ELR (cell line): ENCODE measurements at places on chromosomes 6 and 20.
A peak's percentile ranks its signal among the peaks of the same experiment; 100 is the strongest.

DNA sequence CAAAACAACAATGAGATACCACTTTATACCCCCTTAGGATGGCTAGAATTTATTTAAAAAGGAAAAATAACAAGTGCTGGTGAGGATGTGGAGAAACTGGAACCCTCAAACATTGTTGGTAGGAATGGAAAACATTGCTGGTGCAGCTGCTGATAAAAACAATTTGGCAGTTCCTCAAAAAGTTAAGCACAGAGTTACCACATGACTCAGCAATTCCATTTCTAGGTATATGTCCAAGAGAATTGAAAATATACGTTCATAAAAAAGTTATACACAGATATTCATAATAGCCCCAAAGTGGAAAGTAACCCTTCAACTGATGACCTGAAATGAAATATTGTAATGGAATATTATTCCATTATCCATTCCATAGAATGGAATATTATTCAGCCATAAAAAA, 55.0 kb downstream of the CD83 start:
- no peak for DNase-seq

DNA sequence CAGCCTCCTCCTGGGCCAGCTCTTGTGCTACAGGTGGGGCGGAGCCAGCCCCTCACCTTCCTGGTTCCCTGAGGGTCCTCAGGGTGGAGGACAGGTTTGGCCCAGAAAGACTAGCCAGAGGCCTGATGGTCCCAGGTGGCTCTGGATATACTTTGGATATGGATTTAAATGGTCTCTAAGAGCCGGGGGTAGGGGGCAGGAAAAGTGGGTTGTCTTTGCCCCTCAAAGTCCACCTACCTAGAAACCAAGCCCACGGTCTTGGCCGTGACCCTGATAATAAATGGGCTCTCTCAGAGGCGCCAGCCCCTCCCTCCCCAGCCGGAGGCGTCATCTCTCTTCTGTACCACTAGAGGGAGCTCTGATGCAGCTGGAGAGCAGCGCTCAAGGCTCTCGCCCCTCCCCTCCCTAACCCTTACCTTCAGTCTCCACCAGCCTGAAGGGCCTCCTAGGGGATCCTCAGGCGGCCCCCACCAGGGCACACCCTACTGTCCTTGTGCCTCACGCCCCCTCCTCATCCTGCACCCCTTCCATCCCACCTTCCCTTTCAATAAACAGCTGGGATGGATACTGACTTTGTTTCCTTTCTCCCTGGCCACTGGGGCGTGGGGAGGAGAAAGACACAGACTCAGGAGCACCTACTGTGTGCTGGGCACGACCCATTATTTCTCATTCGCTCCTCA, 7.5 kb downstream of the NRSN2 start:
- DNase-seq = peak; percentile 83

- DNase-seq = no peak
Observed at GRCh38 chr6:27149150-27149549, 98.4 kb upstream of the PRSS16 start.

DNA sequence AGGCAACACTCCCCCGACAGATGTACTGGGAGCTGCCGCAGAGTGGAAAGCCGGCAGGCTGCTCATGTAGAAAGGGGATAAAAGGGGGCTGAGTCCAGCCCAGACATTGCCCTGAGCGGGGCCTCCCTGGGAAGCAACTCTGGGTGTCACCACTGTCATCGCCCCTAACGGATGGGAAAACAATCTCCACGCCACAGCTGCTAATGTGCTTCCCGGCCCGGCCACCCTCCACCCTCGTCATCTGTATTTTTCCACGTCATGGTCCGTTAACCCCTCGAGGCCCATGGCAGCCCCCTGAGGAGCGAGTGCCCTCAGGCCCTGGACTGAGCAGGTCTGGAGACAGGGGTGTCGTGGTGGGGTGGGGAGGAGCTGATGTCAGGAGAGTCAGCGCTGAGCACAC, 227.4 kb downstream of the DLL1 start:
- DNase-seq = no peak

- DNase-seq = peak; percentile 80
Observed at GRCh38 chr6:25138233-25138933, 140.8 kb upstream of the CARMIL1 start.

DNA sequence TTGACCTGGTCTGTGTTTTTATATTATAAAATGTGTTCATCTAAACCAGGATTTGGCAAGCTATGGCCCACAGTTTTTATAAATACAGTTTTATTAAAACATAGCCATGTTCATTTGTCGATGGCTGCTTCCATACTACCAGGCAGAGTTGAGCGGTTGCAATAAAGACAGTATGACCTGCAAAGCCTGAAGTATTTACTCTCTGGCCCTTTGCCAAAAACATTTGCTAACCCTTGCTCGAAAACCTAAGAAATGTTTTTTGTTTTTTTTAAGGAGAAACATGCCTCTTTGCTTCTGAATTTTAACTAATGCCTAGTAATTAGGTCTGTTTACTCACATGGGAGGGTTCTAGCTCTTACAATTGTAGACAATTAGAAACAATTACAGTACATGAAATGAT, 67.4 kb upstream of the SMIM28 start:
- DNase-seq = no peak

DNA sequence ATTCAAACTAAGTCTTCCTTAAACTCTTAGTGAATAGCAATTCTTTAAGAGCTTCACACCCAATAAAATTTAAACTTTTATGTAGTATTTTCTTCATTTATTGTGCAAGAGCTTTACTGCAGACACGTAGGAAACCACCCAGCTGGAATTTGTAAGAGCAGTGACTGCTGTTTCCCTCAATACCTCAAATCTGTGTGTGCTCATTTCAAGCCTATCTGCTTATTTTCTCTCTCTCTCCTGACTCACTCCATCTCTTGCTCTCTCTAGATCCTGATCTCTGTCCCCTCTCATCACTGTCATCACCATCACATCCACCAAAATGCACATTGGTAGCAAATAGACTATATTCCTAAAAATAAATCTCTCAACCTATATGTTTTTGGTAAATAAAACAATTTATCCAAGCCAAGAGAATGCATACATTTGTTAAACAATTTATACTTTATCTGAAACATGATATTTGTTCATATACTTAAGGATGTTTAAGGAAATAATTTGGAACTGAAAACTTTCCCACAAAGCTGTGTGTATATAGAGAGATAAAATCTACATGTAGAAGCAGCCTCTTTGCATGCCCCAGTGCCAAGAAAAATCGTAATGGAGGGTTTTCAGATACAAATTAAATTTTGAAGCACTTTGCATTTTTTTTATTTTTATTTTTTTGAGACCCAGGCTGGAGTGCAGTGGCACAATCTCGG, 273.0 kb downstream of the TFAP2A start:
- DNase-seq = peak; percentile 16

GRCh38 chr6:113558431-113558830, 298.7 kb upstream of the MARCKS start:
- DNase-seq = no peak

GRCh38 chr6:52557389-52558265, 19.2 kb downstream of the TRAM2 start:
- no peak for DNase-seq

GRCh38 chr6:17865798-17866725, 121.4 kb downstream of the KIF13A start:
- peak; percentile 100 for DNase-seq

DNA sequence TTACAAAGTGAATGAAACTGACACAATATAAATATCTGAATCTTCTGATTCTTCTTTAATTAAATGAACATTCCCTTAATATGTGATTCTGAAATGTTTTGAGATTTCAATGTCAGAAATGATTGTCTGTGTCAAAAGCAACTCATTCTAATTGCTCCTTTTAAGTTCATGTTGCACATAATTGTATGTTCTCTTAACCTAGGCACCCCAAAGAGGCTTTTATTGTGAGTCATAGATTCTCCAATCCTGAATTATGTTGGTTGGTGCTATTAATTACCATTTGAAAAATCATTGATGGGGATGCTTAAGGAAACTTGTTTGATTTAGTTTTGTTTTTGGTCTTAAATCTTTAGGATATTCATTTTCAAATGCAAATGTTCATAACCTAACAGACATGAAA, 829.7 kb upstream of the CITED2 start:
- peak; percentile 51 for DNase-seq

GRCh38 chr20:62655282-62656196, 13.2 kb downstream of the SLCO4A1 start:
- DNase-seq = no peak

DNA sequence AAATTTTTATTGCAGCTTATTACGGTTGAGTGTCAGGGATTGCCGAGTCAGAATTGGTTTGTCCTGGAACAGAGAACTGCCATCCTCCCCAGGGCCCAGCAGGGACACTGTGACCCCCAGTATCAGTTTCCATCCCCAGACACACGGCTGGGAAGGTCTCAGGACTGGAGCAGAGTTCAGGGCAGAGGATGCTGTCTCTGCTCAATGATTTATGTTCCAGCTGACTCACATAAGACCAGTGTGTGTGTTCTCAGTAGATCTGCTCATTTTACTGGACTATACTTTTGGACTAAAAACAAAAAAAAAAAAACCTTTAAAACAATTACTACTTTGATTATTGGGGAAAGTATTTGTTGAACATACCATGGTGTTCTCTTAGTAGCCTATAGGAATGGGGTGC, 44.2 kb downstream of the FNDC1 start:
- DNase-seq = peak; percentile 13

DNA sequence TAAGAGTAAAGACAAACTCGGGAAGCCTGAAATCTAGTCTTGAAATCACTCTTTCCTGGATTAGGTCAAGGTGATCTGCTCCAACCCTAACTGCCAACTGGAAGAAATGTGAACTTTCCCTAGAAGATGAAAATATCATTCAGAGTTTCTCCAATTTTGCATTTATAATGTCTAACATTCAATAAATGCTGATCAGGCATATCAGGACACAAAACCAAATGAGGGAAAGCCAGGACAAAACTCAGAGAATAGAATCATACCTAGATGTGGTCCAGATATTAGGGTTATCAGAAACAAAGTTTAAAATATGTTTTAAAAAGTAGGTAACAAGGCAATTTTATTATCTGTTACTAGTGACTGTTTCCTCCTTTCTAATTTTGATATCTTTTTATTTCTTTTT, 335.5 kb upstream of the MAP3K7 start:
- no peak for DNase-seq
